ENCODE measurements at places on chromosomes 13 and 19.

DNA sequence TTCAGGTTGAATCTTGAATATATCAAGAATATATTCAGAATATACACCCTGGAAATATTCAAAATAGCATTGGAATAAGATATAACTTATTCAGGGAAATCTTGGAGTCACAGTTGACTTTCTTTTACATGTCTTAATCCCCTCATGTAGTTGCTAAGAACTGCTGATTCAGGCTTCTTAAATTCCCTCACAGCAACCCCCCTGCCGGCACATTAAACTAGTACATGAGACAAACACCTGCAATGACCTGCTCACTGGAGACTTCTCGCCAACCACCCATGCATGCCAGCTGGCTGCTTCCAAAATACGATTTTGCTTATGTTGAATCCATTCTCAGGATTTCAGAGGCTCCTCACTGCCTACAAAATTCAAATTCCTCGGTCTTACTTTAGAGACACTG is 997.1 kb downstream of the EFNB2 start:
- DNase-seq, result no peak

DNA sequence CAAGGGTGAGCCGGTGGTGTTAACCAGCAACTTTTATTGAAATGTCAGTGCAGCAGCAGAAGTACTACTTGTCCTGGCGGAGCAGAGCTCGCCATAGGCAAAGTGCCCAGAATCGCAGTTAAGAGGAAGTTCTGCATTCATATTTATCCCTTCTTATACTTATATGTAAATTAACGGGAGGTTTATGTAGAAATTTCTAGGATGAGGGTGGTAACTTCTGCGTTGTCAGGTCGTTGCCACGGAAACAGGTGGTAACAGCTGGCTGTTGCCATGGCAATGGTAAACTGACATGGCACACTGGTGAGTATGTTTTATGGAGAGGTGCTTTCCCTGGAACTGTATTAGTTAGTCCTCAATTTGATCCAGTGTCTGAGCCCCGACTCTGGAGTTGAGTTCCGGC is 2494.9 kb upstream of the PCDH20 start:
- no peak for DNase-seq

DNA sequence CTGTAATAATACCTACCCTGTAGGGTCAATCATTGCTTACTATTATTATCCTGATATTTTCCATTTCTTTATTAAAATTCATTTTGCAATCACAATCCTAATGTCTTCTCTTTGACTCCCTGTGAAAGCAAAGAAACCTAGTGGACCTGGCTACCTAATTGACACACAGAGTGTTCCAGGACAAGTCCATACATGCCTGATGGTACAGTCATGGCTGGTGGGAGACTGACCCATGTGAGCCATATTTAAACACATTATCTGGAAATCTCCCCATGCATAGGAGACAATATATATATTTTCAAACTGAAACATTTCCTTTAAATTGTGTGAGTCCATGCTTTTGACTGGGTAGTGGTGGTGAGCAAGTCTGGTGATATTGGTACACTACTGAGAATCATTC is 230.6 kb upstream of the DACH1 start:
- no peak for DNase-seq

- no peak for DNase-seq
Observed at GRCh38 chr13:57624565-57625435, 6.7 kb upstream of the PCDH17 start.

DNA sequence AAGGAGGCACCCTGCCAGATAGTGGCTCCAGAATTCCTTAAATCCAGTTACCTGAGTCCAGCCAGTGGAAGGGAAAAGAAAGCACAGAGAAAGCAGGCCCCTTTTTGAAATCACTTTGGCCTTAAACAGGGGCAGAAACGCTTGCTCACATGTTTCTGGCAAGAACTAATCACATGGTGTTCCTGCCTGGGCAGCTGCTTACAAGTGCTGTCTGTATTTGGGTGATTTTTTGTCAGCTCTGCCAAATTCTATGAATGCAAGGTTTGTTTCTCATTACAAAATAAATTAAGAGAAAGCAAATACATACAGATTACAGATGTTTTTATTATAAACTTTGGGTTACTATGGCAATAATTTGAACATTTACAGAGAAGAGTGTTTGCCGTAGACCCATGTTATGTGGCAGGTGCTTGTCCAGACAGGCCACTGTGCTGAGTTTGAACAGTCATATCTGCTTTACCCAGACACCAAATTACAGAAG is 1237.8 kb downstream of the SLITRK5 start:
- DNase-seq, result no peak

GRCh38 chr19:54530866-54531265 is 28.2 kb downstream of the LAIR2 start:
- DNase-seq, result no peak

- DNase-seq, result no peak
Observed at GRCh38 chr13:29883941-29884518, 33.6 kb upstream of the UBL3 start.

DNA sequence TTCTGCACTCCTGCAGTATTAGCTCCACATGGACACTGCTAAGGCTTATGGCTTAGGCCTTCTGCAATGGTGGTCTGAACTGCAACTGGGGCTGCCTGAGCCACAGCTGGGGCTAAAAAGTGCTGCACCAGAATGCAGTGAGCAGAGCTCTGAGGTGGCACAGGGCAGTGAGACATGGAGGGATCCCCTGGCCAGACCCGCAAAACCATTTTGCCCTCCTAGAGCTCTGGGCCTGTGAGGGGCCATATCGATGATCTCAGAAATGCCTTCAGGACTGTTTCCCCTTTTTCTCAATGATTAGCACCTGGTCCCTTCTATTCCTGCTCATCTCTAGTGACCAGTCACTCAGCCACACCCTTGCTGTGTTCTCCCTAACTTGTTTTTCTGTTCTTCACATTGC is 397.7 kb downstream of the UQCRFS1 start:
- DNase-seq, result no peak
